ENCODE measurements at places on chromosomes 5 and 9. TPM values are rescaled to one million over a fixed set of nuclear protein-coding genes. Genes with fewer than 3 reads are reported as not detected.

DNA sequence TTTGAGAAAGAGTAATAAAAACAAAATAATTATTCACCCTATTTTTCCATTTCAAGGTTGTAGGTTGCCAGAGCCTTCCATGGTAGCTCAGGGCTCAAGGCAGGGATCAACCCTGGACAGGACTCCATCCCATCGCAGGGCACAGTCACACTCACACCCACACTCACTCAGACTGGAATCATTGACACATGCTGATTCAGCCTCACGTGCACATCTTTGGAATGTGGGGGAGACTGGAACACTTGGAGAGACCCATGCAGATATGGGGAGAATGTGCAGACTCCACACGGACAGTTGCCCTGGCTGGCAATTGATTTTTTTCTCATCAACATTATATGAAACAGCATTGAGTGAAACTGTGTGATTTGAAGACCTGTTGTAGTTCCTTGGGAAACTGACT, 234.1 kb downstream of the ADGRV1 start:
- H3K36me3 ChIP-seq: no peaks in the 10 kb centered on the region
- H3K4me1 ChIP-seq: no peaks in the 10 kb centered on the region
- H3K27me3 ChIP-seq: peaks cover 2% of the 10 kb centered on the region
- no peak overlapping the region for H3K4me3 ChIP-seq

- peaks cover 9% of the 10 kb centered on the region for H3K27me3 ChIP-seq
- H3K27ac ChIP-seq: no peak overlapping the region
- H3K4me3 ChIP-seq: no peak overlapping the region
- H3K4me1 ChIP-seq: no peaks in the 10 kb centered on the region
- no peak for DNase-seq
- no peaks in the 10 kb centered on the region for H3K36me3 ChIP-seq
Measured at GRCh38 chr5:39503155-39503554, 78.4 kb upstream of the DAB2 start.

GRCh38 chr9:4464911-4465513, 25.3 kb upstream of the SLC1A1 start:
- H3K4me3 ChIP-seq: no peak overlapping the region
- no peaks in the 10 kb centered on the region for H3K36me3 ChIP-seq
- no peaks in the 10 kb centered on the region for H3K4me1 ChIP-seq
- no peak overlapping the region for H3K27ac ChIP-seq
- no peaks in the 10 kb centered on the region for H3K27me3 ChIP-seq
- DNase-seq: no peak

- no peaks in the 10 kb centered on the region for H3K36me3 ChIP-seq
- H3K27me3 ChIP-seq: no peaks in the 10 kb centered on the region
- DNase-seq: no peak
- no peak overlapping the region for H3K4me3 ChIP-seq
Measured at GRCh38 chr9:23492126-23493002, 333.7 kb downstream of the ELAVL2 start.

GRCh38 chr9:113940077-113940476, 64.0 kb downstream of the ZNF618 start:
- H3K4me3 ChIP-seq: no peak overlapping the region
- no peaks in the 10 kb centered on the region for H3K36me3 ChIP-seq
- DNase-seq: no peak
- no peaks in the 10 kb centered on the region for H3K4me1 ChIP-seq
- H3K27ac ChIP-seq: no peak overlapping the region

PROB1 gene
- 1.2 TPM for total RNA-seq

SVEP1 gene
- 0.12 TPM for total RNA-seq

SCAI gene
- 11.3 TPM for total RNA-seq

PGM5 gene
- not detected for total RNA-seq

FIBCD1 gene
- not detected for total RNA-seq
